ENCODE measurements at places on chromosomes 2 and 18. TPM values are rescaled to one million over a fixed set of nuclear protein-coding genes. Genes with fewer than 3 reads are reported as not detected.

DNA sequence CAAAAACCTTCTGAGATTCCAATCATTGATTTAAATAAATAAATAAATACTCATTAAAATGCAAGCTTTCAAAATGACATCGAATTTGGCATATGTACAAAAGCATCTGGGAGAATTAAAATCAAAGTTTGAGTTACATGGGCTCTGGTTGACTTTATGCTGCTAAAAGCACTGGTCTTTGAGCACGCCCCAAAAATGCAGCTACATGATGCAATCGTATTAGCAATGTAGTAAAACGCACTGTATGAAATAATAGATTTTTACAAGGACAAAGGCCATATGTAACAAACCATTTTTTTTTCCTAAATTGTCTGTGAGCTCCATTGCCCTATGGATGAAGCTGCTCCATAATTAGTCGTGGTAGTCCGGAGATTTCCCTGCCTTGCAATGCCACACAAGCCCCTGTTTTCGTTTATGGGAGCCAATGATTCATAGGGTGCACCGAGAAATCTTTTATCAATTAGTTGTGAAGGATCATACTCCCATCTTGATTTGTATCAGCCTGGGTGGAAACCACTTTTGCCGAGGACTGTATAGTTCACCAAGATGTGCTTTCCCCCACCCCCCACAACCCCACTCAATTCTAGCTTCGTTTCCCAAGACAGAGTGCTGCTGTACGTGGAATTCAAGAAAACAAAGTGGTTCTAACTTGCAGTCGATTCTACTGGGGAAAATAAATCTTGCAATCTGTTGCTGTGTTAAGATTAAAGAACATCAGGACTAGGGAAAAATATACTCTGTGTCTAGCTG, 268.4 kb downstream of the IRS1 start:
- DNase-seq, result no peak

The AQP12A gene
- total RNA-seq, result not detected

- DNase-seq, result peak; percentile 19
These were observed 22.1 kb downstream of the HTR2B start for GRCh38 chr2:231102772-231103171.

The PDE1A gene
- 0.13 TPM for total RNA-seq

The UXS1 gene
- 41.6 TPM for total RNA-seq

DNA sequence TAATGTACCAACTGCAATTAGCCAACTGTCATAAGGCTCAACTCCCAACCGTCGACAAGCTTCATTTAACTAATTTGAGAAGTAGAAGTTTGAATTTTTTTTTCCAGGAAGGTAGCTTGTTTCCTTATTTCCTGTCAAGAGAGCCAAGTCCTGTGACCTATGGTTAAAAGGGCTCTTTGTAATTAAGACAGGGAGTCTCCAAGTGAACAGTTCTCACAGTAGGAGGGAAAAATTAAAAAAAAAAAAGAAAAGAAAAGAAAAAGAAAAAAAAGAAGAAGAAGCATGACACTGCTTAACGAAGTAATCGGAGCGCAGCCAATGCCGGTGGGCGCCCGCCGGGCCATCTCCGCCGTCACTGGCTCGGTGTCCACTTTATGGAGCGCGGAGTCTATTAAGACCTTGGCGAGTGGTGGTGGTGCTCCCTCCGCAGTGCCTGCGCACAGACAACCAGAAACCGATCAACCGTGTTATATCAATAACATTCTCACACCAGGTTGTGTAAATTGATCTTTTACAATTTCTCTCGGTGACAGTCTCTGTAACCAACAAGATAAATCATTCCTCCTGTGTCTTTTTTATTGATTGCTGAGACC, 197.2 kb upstream of the POU3F3 start:
- DNase-seq, result no peak

GRCh38 chr18:36179562-36180355, 7.5 kb upstream of the MOCOS start:
- peak; percentile 34 for DNase-seq

GRCh38 chr18:370751-371608, 103.1 kb upstream of the THOC1 start:
- no peak for DNase-seq

DNA sequence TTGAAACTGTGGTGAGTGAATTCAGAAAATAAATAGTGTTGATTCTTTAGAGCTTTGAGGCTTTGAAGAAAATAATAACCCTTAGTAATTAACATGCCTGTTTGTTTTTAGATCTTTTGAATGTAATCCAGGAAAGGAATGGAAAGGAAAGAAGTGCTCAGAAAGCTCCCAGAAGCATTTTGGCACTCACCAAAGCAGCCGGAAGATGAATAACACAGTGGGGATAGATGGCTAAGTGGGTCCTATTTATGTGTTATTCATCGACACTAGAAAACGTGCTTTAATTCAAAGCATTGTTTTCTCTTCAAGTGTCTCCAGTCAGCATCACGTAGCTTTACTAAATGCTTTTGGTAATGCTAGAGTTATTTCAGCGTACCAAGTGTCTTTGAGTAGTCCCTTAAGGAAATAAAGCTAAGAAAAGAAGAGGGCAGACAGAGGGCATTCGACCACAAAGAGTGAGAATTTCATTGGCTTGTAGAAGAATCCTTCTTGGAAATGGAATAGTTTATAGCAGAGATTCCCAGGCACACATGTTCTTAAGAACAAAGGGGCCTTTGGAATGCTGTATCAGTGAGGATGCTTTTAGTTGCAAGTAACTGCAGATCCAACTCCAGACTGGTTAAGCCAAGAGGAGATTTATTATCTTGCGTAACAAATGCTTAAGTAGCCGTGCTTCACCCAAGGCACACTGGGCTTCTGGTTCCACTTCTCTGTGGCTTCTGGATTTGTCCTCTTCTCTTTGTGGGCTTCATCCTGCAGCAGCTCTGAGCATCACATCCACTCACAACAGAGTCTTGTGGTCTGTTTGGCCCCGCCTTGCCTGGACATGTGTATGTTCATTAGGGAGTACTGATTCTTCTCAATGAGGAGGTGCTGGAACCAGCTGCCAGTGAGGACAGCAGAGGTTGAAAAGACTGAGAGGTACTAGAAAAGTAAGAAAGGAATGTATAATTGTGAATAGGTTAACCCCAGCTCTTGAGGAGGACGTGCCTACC, 63.6 kb upstream of the LTBP1 start:
- peak; percentile 26 for DNase-seq

DNA sequence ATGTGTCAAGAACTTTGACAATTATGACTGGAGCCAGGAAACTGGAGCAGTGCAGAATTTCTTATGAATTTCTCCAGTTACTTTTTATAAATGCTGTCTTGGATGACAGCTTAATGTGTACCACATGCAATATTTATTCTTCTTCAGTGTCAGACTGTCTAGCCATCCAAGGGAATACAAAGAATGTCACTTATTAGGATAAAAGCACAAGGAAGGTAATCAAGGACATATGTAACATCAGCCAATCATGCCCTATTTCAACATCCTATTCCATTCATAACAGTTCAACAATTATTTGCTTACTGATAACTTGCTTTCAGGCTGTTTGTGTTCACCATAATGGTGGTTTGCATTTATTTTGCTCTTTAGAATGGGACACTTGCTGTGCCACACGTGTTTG, 139.8 kb downstream of the OLA1 start:
- no peak for DNase-seq

- peak; percentile 32 for DNase-seq
These were observed 132.0 kb downstream of the SH3BP4 start for GRCh38 chr2:235083822-235084221.

The UPP2 gene
- total RNA-seq, result not detected
